ENCODE measurements at places on chromosomes 12 and 14. TPM values are rescaled to one million over a fixed set of nuclear protein-coding genes. Genes with fewer than 3 reads are reported as not detected.

Gene CLEC7A
- total RNA-seq = 2.0 TPM

Gene SOX5
- 107 TPM for total RNA-seq

Gene FKBP11
- total RNA-seq = 3.3 TPM

Gene TCL1B
- not detected for total RNA-seq

Gene ARMH4
- total RNA-seq = 54.2 TPM

Gene RIMBP2
- 47.7 TPM for total RNA-seq

Gene SELPLG
- 1.2 TPM for total RNA-seq

Gene PROX2
- not detected for total RNA-seq

Gene C12orf54
- not detected for total RNA-seq

Gene NINJ2
- 2.9 TPM for total RNA-seq

Gene ZFHX2
- 1.2 TPM for total RNA-seq

Gene KLRC1
- not detected for total RNA-seq

Gene ZFYVE26
- total RNA-seq = 14.7 TPM

Gene RAD51AP1
- total RNA-seq = 3.7 TPM

Gene CPNE8
- 32.6 TPM for total RNA-seq

Gene KRT75
- not detected for total RNA-seq

Gene SYNE3
- total RNA-seq = 1.2 TPM

Gene CCDC196
- total RNA-seq = not detected

Gene OR6C75
- not detected for total RNA-seq

Gene ANO2
- 4.1 TPM for total RNA-seq

Gene ADCY6
- total RNA-seq = 25.7 TPM

Gene TMEM63C
- 8.6 TPM for total RNA-seq

Gene NOS1
- 4.9 TPM for total RNA-seq

Gene INHBC
- total RNA-seq = not detected

Gene SLCO1C1
- 16.7 TPM for total RNA-seq

Gene KRT83
- not detected for total RNA-seq

Gene DNAH10
- total RNA-seq = 22.4 TPM

Gene MGST1
- total RNA-seq = 3.7 TPM

Gene RAD9B
- total RNA-seq = 1.2 TPM

Gene LRRC10
- not detected for total RNA-seq

Gene GLT1D1
- total RNA-seq = 11.0 TPM

Gene MGP
- 2.0 TPM for total RNA-seq

Gene MANSC4
- total RNA-seq = 0.41 TPM

Gene IAPP
- under 0.01 TPM for total RNA-seq

Gene MYH6
- total RNA-seq = not detected

Gene TPCN1
- total RNA-seq = 2.4 TPM

Gene ZNF891
- total RNA-seq = 6.9 TPM

Gene TM9SF1
- 9.8 TPM for total RNA-seq

Gene ATP6V1D
- total RNA-seq = 159 TPM

Gene KCNA1
- total RNA-seq = 7.3 TPM

Gene KIF5A
- 42.8 TPM for total RNA-seq

Gene GALNT16
- 4.1 TPM for total RNA-seq

Gene RNU4-1
- under 0.01 TPM for total RNA-seq

Gene ART4
- total RNA-seq = not detected

Gene DTX1
- 18.3 TPM for total RNA-seq

Gene FBLN5
- total RNA-seq = 1.6 TPM

Gene NAP1L1
- total RNA-seq = 144 TPM
